NCI-H1048 (cell line): ENCODE measurements at places on chromosomes 2 and 18.

DNA sequence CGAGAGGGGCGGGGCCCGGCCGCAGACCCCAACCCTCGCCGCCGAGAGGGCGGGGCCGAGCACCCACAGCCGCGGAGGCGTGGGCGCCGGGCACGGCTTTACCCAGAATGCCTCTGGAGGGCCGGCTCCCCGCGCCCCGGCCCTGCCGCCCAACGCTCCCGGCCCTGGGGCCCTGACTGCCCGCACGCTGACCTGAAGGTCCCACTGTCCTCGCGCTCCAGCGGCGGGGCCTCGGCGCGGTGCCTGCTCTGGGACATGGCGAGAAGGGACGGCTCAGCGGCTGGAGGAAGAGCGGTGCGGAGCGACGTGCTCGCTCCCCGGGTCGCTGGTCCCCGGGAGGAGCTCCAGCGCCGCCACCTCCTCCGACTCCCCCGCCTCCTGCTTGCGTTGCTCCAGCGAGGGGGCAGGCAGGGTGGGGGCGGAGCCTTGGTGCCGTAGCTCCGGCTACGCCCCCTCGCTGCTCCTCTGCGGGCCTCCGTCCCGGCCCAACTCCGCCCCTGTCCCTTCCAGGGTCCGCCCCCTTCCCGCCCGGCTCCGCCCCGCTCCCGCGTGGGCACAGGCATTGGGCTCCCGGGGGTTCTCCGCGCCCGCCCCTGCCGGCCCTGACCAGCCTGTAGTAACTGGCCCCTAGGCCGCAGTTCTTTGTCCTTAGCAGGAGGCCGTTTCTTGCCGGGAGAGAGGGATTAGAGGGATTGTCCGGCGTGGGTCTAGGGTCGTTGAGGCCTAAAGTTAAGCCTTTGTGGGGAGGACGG is at the start of the genes PJVK and PRKRA:
Gene PJVK, plus strand, starts transcription at position 605 of the 752 bp plus-strand sequence. CDS start 2,032 bp downstream, outside the sequence.
Gene PRKRA, minus strand, starts transcription at position 402 of the 752 bp plus-strand sequence. Its CDS starts 145 bp downstream, at position 257.
- DNase-seq: peak; percentile 93

DNA sequence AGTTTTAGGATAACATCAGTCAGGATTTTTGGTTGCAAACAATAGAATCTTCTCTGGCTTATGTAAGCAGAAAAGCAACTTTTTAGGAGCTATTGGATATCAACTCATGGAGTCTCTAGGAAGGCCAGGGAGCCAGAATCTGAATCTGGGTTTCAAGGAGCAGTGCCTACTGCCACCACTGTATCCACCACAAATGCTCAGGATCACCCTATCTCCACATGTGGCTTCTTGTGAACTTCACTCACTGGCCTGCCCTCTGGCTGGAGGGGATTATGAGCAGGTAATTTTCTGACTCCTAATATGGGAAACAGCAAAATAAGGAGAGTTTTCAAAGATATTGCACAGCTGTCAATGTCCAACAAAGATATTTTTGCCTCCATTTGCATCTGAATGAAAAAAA is 142.9 kb downstream of the PKP4 start:
- no peak for DNase-seq

DNA sequence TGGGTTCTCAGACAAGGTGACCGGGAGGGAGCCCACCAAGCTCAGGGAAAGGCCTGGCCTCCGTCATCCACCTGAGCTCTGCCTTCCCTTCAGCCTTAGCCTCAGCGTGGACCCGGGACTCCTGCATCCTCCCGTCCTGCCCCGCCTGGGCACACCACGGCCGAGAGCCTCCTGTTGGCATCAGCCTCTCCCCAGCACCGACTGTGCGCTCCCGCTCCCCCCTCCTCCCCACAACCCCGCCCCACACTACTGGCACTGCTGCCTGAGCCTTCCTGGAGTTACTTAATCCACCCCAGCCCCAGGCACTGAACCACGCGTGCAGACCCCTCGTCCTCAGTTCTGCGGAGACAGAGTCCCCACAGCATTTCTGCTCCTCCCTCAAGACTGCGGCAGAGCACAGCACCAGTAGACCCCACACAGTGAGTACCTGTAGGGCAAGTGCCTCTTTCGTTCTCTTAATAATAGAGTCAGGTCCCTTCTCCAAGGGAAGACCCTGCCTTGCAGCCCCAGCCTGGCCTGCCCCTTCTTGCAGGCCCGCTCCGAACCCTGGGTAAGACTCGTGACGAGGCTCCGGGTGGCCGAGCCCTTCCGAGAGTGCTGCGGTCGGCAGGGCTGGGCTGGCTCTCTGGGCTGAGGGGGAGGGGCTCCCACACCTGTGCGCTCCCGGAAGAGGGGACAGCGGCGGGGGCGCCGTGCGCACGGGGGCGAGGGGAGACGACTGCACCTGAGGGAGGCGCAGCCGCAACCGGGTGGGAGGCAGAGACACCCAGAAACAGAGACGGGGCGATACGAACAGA is at the start of gene AMER3:
Gene AMER3, plus strand, starts transcription at position 285 of the 797 bp plus-strand sequence. CDS start 6,533 bp downstream, outside the sequence.
- DNase-seq: no peak

DNA sequence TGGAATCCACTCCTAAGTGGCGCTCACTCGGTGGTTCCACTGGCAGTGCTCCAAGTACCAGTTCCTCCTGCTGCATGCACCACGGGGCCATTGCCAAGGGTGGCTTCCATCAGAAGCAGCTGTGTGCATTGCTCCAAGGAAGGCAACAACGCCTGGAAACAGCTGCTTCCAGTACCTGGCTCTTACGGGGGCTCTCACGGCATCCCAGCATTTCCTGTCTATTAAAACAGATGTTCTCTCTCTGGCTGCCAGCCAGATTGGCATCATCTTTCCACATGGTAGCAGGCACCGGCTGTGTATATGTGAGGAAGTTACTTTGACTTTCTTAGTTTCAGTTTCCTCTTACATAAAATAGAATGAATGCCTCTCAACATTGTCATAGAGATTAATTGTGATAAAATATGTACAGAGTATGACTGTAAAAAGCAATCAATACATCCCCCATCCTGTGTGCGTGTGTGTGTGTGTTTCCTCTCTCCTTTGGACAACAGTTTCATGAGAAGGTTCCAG is 84.9 kb downstream of the CMPK2 start:
- DNase-seq: no peak

DNA sequence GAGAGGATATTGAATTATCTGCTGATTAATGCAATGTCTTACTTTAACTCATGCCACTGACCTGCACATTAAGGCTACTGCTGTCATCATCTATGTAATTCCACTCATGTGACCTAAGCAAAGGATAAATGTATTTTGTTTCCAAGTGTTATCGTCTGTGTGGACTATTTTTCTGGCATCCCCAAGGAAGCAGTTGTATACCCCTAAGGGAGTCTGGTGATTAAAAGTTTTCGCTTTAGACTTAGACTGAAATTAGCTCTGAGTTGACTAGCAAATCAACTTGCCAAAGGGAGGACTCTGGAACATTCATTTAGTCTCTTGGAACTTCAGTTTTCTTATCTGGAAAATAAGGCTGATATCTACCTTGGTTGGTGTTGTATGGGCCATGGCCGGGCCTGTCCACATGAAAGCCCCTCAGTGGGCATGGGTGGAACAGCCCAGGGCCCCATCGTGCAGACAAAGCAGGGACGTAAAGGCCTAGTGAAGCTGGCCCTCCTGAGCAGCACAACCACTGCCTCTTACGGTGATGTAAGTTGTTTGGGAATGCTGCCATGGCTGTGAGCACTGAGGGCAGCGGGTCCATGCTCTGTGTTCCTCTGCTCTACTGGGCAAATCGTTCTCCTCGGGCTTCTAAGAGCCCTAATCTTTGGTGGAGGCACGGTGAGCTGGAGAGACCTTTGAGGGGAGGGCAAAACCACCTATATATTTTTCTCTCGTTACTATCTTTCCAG is 144.4 kb upstream of the RNF152 start:
- no peak for DNase-seq

GRCh38 chr2:182128821-182129707 is 143.4 kb downstream of the PPP1R1C start:
- no peak for DNase-seq

- no peak for DNase-seq
These were observed 74.3 kb upstream of the CCDC150 start for GRCh38 chr2:196565106-196565765.

DNA sequence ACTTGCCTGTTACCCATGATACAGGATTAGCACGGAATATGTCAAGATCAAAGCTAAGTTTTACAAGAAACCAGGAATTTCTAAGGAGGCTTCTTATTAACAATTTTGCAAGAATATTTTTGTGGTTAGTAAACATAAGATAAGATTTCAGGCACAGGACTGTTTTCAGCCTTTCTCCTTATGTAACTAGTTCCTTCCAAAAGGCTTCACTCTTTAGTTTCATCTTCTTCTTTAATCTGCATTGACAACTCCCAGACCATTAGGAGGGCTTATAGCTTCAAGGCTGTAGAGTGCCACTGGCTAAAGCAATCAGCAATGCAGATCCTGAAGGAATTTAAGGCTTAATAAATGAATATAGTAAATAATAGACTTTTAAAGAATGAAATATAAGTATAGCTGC is 29.3 kb downstream of the SLC14A1 start:
- no peak for DNase-seq

GRCh38 chr2:113765276-113765675 is 8.8 kb upstream of the SLC35F5 start:
- DNase-seq: no peak

DNA sequence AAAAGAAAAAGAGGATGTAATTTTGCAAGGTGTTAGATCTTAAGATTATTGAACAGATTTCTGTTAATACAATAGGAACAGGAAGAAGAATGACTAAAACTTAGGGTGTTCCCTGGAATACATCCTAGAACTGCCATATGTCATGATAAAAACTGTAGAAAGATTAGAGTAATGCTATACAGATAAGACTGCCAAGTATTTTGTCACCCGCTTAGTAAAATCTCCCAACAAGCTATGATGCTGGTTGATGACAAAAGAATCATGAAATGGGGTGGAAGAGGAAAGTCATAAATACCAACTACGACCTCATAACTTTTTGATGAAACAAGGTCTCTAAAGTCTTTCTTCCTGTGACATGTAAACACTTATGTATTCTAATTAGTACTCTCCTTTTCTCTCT is 163.6 kb upstream of the COL3A1 start:
- no peak for DNase-seq

DNA sequence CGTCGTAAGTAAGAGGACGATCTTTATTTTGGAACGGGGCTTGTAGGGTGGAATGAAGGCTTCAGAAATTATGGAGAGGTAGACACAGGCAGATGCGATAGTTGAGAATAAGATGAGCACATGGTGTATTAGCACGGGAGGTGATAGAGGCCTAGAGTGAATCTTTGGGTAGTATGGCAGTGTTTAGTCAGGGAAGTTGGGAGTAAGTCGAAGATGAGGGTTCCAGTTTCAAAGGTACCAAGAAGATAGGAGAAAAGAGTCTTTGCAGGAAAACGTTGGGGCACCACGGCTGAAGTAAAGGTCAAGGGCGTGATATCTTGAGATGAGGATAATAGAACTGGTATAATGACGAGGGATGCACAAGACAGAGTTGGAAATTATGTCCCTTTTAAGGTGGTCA is 654 bp downstream of the PIK3C3 start:
- DNase-seq: no peak

DNA sequence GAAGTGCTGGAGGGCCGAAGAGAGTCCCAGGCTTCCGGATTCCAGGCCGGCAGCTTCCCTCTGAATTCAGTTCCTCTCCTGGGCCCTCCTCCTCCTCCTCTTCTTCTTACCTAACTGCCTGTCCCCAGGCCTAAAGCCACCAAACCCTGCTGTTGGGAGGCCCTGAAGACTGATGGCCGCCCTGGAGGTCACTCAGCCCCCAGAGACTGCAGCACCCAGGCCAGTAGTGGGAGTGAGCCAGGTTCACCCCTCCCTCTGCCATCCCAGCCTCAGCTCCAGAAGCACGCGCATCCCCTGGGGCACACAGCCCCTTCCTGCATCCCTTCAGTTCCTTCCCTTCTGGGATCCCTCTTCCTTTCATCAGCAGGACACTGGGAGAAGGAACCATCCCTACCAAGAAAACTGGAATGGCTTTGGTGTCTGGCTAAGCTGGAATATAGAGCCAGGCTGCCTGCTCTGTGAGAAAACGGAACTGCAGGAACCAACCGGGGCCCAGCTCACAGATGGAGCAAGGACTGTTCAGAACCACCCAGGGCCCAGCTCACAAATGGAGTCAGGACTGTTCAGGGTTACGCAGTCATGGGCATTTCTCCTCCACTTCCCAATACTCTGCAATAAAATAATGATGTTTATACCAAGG is 127.4 kb downstream of the NDUFA10 start:
- DNase-seq: no peak

DNA sequence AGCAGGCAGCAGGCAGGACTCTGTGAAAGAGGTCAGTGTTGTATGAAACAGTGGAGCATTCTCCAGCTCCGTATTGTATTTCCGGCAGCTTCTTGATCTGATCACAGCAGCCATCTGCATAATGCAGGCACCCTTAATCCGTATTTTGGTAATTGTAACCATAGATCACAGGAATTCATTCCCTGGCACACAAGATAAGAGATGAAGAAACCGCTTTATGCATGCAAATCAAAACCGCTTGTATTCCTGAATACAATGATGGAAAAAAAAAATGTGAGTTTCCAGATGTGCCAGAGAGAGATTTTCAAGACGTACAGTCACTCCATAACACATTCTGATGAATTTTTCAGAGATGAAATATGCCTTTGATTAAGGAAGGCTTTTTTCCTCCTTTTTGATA is 221.3 kb downstream of the ACKR3 start:
- no peak for DNase-seq

DNA sequence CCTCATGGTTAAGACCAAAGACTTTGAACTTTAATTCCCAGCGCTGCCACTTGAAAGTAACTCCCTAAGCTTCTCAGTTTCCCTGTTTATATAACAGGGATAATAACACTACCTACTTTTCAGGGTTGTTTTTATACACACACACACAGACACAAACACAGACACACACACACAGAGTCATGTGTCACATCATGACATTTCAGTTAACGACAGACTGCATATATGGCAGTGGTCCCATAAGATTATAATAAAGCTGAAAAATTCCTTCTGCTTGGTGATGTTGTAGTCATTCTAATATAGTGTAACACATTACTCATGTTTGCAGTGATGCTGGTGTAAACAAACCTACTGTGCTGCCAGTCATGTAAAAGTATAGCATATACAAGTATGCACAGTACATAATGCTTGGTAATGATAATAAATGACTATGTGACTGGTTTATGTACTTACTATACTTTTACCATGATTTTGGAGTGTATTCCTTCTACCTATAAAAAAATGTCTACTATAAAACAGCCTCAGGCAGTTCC is 89.2 kb upstream of the ITGA4 start:
- no peak for DNase-seq

GRCh38 chr2:3476985-3477327 is 42.4 kb downstream of the ADI1 start:
- DNase-seq: no peak

DNA sequence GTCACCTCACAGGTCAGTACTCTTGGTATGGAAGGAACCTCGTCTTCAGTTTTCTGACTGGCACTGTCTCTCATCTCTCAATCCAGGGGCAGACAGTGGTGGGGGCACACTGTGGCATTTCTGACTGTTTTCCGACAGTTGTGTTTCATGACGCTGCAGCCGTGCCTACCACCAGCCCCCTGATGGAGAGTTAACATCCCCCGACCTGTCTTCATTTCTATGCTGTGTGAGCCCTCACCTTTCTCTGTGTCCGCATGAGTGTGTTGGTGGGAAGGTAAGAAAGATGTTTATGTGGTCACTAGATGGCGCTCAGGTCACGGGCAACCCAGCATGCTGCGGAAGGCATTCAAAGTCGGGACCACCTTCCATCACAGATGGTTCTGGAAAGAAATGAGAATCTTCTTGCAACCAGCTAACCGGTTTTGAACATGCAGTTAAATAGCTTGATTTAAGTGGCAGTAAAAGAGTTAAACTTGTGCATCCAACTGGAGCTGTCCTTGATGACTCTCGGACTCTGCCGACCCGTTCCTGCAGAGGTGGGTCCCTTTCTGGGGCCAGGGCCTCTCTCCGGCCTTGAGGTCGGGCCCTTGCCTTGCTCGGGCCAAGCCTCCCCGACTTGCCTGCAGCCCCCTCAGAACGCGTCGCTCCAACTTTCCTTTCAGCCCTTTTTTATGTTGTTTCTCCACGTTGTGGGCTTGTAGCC is 92.4 kb downstream of the DYSF start:
- DNase-seq: no peak

- no peak for DNase-seq
These were observed 391.0 kb upstream of the LINC00305 start for GRCh38 chr18:64539847-64540246.
